ENCODE measurements at places on chromosomes 12 and 14.

DNA sequence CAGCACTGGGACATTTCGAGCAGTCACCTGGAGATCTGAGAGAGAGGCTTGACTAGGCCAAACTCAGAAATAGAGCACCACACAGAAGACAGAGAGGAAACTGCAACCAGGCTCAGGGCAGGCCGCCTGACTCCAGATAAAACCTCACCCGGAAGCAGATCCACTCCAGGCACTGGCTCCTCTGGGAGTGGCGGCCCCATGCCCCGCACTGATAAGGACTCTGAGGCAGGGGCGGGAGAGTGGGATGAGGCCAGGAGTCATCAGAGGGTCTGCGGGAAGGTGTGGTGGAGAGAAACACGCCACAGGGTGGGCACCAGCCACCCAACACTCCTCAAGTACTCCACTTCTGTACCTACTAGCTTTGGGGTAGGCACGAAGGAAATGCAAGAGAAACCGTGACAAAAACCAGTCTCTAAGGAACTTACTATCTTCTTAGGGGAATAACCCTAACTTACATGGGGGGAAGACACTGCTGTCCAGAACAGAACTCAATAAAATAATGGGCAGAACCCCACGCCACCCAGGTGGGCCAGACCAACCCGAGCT, 71.3 kb downstream of the CHGA start:
- DNase-seq, result no peak

DNA sequence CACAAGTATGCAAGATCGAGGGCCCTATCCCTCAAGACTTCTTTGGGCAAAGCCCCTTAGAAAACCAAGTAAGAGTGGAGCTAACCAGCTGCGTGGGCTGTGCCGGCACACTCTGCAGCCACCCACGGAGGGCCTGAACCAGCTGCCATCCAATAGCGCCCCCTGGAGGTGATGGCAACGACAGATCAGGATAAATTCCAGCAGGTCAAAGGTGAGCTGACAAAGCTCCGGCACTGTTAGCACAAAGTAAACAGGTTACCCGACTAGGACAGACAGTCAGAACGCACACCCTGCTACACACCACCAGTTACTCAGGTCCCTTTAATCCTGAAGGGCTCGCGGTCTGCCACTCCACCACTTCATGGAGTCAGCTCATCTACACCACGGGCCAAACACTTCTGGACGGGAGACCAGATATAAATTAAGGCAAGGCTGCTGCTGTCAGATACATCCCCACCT, 4.9 kb downstream of the ZBTB39 start:
- DNase-seq, result no peak

DNA sequence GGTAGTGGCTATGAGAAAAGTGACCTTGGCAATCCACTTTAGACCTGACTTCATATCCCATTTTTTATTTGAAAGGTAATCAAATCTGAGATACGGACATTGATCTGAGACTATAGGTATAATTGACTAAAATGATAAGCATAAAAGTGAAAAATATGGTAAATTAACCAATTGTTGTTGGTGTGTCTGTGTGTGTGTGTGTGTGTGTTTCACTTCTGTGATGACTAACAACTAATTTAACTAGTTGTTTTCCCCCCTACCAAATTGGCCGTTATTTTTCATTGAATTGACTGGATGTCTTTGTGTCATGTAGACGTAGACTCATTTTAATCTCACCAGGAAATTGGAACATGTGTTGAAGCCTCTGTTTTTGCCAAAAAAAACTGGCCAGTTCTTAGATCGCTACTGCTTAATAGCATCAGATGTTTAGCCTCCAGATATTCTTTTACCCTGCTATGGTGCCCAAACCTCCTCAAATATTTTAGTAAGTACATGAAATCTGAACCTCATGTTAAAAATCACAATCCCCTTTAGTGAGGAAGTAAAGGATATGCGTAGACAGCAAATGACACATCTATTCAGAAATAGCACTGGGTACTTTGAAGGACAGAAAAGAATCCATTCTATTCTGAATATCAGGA, 395.0 kb downstream of the EGLN3 start:
- DNase-seq, result no peak

DNA sequence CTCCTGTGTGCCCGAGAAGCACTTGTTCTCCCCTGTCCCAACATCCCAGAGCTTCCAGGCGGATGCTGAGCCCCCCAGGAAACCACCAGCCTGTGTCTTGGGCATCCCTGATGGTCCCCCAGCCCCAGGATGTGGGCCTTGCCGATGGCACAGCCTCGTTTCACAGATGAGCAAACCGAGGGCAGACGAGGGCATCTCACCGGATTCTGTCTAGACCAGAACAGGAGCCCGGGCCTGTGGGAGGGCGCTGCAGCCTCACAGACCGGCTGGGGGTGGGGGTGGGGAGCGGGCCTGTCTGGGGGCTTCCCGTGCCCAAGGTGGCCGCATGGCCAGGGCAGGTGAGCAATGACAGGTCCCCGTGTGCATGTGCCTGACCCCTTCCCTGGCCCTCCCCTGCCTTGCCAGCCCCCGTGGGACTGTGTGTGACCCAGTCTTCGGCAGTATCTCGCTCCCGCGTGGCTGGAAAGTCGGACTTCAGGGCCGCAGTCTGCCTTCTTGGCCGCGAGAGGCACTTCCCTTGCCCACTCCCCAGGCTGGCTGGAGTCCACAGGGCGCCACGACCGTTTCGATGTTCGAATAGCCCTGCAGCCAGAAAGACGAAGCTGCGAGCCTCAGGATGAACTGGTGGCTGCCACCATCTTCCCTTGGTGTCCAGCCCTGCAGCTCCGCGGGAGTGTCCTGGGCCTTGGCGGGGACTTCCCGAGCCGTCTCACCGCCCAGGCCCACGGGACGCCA, 8.9 kb downstream of the RFLNA start:
- no peak for DNase-seq

DNA sequence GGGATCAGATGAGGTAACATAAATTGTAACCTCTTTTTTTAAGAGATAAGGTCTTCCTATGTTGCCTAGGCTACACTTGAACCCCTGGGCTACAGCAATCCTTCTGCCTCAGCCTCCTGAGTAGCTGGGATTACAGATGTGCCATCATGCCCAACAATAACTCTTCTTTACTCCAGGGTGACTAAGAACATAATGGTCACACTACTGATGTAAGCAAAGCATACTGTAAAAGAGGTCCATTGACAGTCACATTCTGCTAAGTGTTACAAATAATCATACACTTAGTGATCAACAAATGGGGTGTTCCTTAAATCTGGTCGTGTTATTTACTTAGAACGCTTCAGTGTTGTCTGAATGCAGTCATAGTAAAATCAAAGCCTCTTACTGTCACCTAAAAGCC, 68.9 kb downstream of the EPS8 start:
- DNase-seq, result no peak

GRCh38 chr14:74539503-74539902, 45.9 kb downstream of the ISCA2 start:
- no peak for DNase-seq

DNA sequence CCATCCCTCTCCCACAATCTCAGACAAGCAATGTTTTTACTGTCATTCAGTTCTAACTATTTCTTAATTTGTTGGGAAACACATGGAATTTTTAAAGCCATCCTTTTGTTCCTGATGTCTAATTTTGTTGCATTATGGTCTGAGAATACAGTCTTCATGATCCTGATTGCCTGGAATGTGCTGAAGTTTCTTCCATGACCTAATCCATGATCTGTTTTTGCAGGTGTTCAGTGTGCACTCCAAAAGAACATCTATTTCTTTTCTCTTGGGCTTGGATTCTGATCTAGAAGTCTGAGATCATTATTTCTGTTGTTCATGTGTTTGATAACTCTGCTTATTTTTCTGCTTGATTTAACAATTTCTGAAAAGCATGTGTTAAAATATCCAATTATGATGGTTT, 43.2 kb upstream of the PHC1 start:
- no peak for DNase-seq

GRCh38 chr14:40758076-40758475, 848.6 kb upstream of the LRFN5 start:
- DNase-seq, result no peak

- peak; percentile 87 for DNase-seq
These were observed 196.2 kb downstream of the CACNA1C start for GRCh38 chr12:2248901-2249381.

DNA sequence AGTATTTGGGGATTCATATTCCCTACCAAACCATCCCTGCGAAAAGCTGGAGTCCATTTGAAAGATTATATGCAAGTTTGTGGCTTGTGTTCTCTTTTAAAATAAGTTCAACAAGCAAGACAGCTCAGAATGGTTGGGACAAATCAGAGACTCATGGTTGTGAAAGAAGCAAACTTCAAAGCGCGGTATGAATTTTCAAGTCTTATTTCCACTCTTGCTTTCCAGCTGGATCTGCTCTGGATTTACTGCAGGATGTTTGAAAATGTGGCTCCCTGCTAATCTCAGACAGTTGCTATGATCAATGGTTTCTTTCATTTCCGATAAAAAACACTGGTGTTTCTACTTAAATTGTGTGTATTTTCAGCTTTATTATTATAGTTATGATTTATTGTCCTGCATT, 477.5 kb downstream of the RAD51B start:
- no peak for DNase-seq

DNA sequence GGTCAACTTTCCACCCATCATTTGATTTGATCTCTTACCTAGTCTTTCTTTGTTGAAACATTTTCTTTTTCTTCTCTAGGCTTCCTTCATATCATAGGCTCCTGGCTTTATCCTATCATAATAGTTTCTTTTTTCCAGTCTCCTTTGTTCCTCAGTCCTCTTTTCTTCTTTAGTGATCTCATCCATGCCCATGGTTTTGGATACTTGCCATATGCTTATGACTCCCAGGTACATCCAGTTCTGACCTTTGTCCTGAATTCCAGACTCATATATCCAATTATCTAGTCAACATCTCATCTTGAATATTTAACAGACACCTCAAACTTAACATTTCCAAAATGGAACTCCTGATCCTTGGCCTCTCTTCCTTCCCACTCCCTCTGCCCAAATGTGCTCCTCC, 36.1 kb upstream of the KRAS start:
- no peak for DNase-seq

GRCh38 chr12:58363971-58364370, 422.6 kb downstream of the ATP23 start:
- no peak for DNase-seq

DNA sequence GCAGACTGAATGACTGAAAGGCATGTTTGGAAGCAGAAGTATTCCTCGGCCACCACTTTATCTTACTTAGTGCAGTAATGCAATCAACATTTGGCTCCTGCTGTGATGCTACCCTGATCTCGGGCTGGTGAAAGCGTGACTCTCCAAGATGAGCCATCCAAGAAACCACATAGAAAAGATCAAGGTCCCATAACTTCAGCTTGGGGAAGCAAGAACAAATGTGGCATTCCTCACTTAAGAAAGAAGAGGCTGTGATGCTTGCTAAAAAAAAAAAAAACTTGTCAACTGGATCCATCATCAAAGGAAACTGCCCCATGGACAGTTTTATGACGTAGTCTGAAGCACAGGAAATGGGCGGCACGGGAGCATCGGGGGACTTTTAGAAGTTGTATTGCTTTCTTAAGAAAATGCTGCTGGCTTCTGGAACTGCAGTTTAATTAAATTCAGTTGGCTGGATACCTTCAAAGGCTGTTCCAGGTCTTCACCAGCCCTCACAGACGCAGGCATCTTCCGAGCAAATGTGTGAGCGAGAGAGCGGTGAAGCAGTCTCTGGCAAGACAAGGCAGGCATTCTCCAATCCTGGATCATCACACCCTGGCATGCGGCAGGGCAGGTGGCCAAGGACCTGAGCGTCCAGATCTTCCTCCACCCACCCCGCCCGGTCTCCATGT, 38.2 kb upstream of the MAP1LC3B2 start:
- DNase-seq, result no peak
